ENCODE measurements at places on chromosomes 16 and 17.
A peak's percentile ranks its signal among the peaks of the same experiment; 100 is the strongest.

DNA sequence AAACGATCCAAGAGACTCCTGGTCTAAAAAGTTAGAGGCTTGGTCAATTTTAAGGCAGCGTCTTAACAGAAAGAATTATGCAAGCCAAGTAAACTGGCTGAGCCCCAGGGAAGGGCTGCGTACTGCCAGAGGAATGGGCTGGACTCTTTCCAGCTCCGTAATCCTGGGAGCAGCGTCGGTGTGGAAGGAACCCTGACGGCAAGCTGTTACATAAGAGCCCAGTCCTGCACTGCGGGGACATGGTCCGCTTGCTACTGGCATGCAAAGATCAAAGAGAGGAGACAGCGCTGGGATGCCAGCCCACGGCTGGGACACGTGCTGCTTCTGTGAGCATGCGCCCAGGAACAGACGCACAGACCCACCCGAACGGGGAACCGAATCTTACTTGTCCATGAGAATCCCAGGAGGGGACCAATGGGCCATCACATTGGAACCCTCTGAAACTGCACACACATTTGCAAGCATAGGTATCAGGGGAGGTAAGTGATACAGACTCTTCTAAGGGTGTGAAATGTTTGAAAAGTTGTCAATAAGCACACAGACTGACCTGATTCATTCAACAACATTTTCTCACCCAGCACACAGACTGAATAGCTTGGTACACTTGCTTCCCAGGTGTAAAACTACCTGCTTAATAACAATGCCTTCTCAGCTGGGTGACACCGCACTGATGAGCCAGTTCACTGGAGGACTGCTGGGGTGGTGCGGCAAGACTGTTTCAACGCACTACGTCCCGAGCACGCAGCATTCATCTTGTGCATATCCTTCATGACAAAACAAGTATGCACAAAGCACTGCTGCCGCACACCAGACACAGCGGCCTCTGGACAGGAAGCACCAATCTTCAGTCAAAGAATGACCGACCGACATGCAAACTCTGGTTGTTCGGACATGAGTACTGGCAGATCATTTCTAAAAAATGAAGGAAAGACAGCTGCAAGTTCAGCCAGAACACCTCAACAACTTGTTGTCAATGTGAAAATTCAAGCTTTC lies 94.9 kb downstream of the ANKRD11 start:
- DNase-seq: no peak

DNA sequence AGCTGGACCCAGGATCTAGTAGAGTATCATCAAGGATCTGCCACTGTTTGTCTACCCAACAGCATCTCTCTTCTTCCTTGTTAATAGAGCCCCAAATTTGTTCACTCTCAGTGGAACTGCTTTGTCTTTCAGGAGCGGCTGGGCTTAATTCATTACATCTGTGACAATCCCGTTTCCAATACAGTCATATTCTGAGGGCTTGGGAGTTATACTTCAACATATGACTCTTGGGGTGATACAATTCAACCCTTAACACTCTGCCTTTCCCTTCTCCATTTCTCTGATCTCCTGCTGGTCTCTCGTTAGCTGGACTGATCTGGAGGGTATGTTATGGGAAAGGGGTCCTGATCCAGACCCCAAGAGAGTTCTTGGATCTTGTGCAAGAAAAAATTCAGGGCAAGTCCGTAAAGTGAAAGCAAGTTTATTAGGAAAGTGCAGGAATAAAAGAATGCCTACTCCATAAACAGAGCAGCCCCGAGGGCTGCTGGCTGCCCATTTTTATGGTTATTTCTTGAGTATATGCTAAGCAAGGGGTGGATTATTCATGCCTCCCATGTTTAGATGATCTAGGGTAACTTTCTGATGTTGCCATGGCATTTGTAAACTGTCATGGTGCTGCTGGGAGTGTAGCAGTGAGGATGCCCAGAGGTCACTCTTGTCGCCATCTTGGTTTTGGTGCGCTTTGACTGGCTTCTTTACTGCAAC lies 42.4 kb downstream of the IQCK start:
- no peak for DNase-seq

DNA sequence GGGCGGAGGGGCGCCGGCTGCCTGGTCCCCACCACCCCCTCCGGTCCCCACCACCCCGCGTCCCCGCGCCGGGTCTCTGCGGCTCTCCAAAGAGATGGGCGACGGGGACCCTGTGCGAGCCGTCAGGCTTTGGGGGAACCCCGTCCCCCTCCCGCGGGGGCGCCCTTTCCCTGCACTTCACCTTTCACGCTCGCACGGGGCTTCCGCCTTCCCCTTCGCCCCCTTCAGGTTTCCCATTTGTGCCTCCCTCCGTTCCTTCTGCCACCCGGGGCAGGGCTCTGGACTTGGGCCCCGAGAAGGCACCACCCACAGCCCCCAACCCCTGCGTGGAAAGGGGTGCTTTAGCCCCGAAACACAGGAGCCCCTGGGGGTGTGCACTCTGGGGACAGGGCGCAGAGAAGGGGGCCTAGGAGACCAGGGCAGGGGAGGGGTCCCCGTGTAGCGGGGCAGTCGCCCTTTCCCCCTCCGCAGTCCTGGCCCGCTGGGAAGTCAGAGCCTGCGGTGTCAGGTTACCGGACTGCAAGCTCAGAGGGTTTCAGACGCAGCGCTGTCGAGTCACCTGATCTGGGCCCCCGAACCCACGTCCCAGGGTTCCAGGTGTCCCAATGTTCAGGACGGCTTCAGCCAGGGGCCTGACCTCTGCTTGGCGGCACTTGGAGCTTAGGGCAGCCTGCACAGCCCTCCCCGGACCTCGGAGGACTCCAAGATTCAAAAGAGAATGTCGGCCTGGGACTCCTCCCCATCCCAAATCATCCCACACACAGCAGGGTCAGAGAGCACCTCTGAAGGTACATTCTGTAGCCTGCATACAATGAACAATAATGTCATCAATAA lies 6.7 kb upstream of the CCDC92B start:
- no peak for DNase-seq

DNA sequence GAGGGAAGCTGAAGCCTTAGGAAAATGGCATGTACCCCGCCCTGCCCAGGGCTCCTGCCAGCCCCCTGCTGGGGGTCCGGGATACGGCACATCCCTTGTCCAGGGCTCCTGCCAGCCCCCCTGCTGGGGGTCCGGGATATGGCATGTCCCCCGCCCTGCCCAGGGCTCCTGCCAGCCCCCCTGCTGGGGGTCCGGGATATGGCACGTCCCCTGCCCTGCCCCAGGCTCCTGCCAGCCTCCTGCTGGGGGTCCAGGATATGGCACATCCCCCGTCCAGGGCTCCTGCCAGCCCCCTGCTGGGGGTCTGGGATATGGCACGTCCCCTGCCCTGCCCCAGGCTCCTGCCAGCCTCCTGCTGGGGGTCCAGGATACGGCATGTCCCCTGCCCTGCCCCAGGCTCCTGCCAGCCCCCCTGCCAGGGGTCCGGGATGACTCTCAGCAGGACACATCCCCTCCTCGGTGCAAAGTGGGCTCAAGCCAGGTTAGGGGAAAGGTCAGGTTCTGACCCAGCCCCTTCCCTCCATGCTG lies 43.2 kb downstream of the RPH3AL start:
- DNase-seq: peak; percentile 40

GRCh38 chr16:19879241-19879792 lies 5.3 kb downstream of the GPRC5B start:
- no peak for DNase-seq

GRCh38 chr16:74611721-74612120 lies 4.8 kb upstream of the GLG1 start:
- DNase-seq: no peak

DNA sequence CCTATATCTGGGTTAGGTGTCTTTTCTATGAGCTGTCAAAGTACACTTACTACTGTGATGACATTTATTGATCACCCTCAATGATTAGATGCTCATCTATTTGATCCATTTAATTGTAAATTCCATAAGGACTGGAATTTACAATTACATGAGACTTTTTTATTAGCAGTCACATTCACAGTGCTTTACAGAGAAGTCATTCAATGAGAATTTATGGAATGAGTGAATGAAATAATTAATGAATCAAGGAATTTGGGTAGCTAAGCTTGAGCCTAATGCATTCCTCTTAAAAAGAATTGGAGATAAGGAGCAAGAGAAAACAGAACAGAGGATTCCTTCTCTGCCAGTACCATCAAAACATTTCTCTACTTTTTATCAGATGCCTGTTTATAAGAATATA lies 1437.5 kb upstream of the CDH8 start:
- DNase-seq: no peak

DNA sequence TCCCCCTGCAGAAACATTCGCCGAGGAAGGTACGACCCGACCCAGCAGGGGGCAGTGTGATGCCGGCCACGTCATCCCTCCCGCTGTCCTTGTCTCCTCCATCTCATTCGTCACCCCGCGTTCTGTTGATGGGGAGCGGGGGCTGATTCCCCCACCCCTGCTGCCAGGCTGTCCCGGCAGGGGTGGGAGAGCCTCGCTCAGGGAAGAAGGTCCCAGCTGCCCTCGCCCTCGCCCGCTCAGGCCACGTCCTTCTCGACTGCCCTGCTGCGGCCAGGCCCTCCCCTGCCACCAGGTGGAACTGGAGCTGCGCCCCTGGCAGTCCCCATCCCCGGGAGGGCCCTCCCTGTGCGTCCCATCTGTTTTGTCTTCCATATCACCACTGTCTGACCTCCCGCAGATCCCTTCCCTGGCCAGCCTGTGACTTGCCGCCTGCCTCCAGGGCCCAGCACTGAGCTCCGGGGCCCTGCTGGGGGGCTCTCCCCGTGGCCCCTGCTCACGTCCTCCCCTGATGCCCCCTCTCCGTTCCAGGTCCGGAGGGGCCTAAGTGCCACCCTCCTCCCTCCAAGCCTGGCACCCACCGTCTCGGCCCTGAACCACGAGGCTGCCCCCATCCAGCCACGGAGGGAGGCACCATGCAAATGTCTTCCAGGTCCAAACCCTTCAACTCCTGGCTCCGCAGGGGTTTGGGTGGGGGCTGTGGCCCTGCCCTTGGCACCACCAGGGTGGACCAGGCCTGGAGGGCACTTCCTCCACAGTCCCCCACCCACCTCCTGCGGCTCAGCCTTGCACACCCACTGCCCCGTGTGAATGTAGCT lies 20.6 kb downstream of the ADAM11 start:
- peak; percentile 89 for DNase-seq

GRCh38 chr16:15732416-15732815 lies 82.4 kb downstream of the NDE1 start:
- no peak for DNase-seq

- DNase-seq: peak; percentile 52
Observed at GRCh38 chr17:47978324-47978723, 7.4 kb downstream of the CDK5RAP3 start.
